ENCODE measurements at places on chromosomes 16 and 17.

DNA sequence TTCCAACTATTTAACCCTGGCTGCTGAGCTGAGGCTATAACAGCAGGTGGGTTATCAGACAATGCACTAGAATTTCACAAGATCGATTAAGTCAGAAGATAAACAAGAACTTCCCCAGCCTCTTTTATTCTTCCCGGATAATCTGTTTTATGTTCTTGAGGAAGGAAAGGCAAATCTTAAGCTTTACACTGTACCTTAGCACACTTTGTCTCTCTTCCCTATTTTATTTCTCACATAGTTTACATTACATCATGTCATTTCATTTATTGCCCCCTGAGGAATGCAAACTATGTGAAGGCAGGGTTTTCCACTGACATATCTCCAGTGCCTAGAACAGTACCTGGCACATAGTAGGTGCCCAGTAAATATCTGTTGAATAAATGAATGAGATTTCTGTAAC is 139.6 kb downstream of the SKAP1 start:
- no peak for DNase-seq

DNA sequence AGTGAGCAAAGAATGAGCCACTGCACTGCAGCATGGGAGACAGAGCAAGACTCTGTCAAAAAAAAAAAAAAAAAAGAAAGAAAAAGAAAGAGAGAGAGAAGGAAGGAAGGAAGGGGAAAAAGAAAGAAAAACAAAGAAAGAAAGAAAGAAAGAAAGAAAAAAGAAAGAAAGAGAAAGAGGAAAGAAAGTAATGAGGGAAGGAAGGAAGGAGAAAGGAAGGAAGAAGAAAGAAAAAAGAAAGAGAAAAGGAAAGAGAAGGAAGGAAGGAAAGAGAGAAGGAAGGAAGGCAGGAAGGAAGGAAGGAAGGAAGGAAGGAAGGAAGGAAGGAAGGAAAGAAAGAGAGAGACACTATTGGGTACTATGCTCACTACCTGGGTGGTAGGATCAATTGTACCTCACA is 122.2 kb upstream of the ERCC4 start:
- no peak for DNase-seq

DNA sequence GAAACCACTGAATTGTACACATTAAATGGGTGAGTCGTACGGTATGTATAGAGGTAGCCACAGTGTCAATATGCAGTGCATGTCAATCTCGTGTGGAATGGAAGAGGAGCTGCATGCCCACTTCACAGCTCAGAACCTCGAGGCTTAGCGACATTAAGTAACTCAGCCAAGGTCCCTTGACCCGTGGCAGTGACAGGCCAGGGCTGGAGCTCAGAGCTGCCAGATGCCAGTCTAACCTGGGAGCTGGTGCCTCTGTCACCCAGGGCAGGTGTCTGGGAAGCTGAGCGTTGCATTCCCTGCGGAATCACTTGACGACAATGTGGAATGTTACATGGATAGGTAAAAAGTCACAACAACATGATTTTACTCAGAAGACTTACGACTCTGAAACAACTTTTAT is 298.1 kb downstream of the FOXL1 start:
- no peak for DNase-seq

DNA sequence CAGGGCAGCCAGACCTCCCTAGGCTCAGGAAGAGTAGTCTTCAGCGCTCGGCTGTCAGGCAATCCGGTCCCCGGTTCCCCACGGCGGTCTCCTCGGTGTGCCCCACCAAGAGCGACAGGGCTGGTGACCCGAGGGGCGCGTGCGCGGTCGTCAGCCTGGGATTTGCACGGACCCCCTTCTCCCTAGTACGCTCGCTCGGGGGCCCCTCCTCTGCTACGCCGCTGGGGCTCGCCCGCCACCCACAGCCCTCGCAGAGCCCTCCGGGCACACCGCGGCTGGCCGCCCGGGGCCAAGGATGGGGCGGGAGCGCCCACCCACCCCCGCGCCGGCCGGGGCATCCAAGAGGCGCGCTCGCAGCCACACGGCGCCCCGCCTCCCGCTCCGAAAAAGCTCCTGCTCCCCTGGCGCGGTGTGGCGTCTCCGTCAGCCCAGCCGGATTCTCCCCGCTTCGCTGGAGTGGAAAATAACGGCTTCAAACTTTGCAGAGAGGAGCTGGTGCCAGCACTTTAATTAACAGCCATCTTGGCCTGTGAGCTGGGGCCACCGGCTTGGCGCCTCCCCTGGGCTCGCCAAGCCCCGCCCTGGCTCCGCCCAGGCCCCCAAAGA is 2.1 kb upstream of the C1QL1 start:
- DNase-seq: no peak

DNA sequence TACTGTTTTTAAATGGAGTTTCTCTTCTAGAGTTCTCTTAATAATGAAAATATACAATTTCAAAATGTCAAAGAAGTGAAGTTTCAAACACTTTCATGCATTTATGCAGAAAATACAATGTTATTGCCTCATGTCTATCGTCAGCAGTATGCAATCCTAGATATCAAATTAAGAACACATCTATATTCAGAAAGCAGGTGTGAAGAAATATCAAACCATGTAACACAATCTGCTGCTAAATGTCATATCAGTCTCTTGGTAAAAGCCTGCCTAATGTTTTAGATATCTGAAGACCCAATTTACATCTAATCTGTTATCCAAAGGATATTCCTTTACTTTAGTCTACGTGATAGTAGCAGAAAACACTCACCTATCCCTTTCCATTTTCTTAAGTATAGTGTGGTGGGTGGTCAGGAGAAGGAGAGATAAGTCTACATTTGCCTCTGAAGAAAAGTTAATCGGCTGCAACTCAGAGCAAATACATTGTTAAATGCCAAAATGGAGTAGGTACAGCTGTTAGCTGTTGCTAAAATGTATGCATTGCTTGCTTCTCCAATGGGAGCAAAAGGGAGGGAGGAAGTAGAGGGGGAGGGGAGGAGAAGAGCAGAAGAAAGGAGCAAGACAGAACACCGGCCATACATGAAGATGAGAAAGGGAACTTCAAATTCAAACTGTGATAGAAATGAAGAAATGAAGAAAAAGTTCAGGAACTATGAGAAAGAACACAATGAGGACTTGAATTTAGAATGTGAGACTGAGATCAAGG is 64.9 kb downstream of the ITFG1 start:
- DNase-seq: no peak

GRCh38 chr16:78461496-78462287 is 362.2 kb downstream of the WWOX start:
- no peak for DNase-seq

GRCh38 chr16:85698935-85699558 is 10.3 kb upstream of the GINS2 start:
- no peak for DNase-seq
